Dermis lymphatic vessel endothelial cell (primary cell): ENCODE measurements at places on chromosomes 1 and 21. TPM values are rescaled to one million over a fixed set of nuclear protein-coding genes. Genes with fewer than 3 reads are reported as not detected.

SASS6 gene
- total RNA-seq: 0.98 and 1.0 TPM in 2 replicates

GUCA2B gene
- total RNA-seq: not detected in 2 replicates

SERTAD4 gene
- under 0.01 and 0.11 TPM in 2 replicates for total RNA-seq

S100B gene
- 0.22 TPM in 1 of 2 replicates, not detected in the other for total RNA-seq

MAP1LC3C gene
- not detected in 2 replicates for total RNA-seq
